ENCODE measurements at places on chromosomes 13 and 19. TPM values are rescaled to one million over a fixed set of nuclear protein-coding genes. Genes with fewer than 3 reads are reported as not detected.

DNA sequence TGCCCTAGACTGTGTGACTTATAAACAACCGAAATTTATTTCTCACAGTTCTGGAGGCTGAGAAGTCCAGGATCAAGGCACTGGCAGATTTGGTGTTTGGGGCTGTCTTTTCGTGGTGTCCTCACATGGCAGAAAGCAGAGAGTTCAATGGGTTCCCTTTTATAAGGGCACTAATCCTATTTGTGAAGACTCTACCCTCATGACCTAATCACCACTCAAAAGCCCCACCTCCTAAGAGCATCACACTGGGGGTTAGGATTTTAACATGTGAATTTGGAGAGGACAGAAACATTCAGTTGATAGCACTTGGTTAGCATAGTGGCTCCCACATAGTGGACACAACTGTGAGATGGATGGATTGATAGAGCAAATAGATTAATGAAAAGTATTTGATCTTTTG, 21.5 kb upstream of the GPR18 start:
- peak; percentile 53 for DNase-seq

DNA sequence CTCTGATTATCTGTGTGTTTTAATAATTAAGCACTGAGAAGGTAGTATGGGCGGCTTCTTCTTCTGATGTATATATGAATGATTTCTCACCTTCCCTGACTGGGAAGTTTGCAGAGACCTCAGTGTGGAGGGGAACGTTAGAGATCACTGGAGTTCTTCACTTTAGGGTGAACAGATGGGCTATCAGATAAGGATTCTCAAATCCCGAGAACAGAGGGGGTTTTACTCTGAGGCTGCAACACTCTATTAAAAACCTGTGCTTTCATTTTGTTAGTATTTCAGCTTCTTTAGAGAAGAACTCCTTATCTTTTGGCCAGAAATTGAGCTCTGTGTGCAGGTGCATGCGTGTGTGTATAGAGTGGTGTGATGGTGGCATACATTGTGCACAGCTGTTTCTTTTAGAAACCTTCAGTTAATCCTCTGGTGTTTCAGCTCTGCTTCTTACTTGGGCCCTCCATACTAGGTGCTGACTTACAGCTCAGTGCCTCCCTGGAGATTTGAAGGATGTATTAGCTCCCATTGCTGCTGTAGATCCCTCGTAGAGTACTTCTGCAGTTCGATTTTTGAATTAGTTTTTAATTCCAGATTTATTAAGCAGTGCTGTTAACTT, 45.3 kb upstream of the PCDH9 start:
- no peak for DNase-seq

GRCh38 chr13:35499196-35499662, 22.7 kb upstream of the MAB21L1 start:
- no peak for DNase-seq

- DNase-seq: no peak
Measured at GRCh38 chr13:63128716-63129115, 1713.1 kb upstream of the PCDH20 start.

GRCh38 chr19:11446652-11447301, 11.3 kb downstream of the PRKCSH start:
- DNase-seq: peak; percentile 22

- peak; percentile 74 for DNase-seq
Measured at GRCh38 chr13:51844862-51845573, at the start of gene TMEM272. Gene TMEM272 (minus strand): TSS chr13:51845177. CDS start chr13:51838530, 6,647 bp downstream.

- no peak for DNase-seq
Measured at GRCh38 chr13:63307228-63307627, 1891.6 kb upstream of the PCDH20 start.

DNA sequence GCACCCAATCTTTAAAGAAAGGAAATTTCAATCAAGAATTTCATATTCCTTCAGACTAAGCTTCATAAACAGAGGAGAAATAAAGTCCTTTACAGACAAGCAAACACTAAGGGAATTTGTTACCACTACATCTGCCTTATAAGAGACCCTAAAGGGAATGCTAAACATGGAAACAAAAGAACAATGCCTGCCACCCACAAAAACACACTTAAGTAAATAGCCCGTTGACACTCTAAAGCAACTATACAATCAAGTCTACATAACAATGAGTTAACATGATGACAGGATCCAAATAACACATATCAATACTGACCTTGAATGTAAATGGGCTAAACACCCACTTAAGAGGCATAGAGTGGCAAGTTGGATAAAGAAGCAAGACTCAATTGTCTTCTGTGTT, 1056.9 kb upstream of the ATXN8OS start:
- no peak for DNase-seq

GRCh38 chr19:35043906-35044305, 2.4 kb downstream of the HPN start:
- DNase-seq: no peak

- DNase-seq: no peak
Measured at GRCh38 chr13:38897521-38897920, 93.1 kb downstream of the STOML3 start.

DNA sequence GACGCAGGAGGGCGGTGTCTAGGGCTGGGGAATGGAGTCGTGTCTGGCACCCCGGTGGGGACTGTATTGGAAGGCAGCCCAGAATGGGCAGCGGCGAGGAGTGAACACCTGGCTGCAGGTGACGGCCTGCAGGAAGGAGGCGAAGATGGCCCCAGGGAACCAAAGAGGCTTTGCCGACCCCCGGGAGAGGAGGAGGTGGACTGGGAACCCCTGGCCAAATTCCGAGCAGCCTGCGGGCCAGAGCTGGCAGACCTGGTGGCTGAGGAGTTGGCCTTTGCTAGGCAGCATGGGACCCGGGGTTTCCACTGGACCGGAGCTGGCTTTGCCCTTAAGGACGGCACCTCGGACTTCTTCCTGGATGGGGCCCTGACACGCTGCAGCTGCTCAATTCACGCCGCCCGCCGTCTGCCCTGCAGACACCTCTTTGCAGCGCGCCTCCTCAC, 25.9 kb downstream of the ZSWIM9 start:
- DNase-seq: no peak

GRCh38 chr19:3801412-3802096, 15.4 kb upstream of the MATK start:
- DNase-seq: no peak

DNA sequence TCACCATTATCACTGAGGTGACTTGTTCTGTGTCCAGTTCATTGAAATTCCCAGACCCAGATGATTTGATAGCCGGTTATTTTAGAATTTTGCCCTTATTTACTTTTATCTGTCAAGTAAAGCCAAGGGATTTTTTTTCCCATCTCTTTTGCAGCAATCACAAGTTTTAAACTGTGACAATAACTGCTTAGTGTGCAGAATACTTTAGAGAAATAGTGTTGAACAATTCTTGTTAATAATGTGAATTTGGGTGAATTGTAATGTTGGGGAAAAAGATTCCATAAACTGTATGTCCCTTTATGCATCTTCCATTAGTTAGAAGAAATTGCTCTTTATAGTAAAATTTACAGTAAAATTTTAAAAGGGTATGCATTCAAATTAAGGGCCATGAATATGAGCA, 79.5 kb downstream of the SLITRK6 start:
- DNase-seq: no peak

- DNase-seq: no peak
Measured at GRCh38 chr13:74132152-74132775, 1.9 kb downstream of the KLF12 start.

DNA sequence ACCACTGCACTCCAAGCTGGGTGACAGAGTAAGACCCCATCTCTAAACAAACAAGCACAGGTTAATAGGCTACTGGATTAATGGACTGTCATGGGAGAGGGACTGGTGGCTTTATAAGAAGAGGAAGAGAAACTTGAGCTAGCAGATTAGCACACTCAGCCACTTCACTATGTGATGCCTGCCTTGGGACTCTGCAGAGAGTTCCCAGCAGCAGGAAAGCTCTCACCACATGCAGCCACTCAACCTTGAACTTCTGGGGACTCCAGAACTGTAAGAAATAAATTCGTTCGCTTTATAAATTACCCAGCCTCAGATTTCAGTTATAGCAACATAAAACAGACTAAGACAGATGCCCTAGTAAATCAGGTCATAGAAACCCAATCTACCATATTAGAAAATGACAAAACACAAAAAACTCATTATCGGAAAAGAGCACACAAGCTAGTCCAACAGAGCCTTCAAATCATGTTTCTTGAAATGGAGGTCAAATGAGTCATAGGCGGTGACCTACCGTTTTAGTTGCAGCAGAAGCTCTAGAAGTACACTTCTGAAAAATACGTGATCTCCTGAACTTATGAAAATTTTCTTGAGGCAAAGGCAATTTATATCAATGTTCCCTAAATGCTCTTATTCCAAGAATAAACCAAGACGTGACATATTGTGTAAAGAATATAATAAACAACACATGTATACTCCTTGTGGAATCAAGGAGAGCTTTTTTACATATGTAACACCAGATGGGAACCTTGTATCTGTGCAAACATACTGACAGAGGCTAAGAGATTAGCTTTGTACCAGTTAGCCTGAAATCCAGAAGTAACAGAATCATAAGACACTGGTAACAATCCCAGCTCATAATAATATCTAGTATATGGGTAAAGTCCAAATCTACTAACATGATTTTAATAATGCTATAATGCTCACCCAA, 340.9 kb upstream of the SGCG start:
- no peak for DNase-seq

DNA sequence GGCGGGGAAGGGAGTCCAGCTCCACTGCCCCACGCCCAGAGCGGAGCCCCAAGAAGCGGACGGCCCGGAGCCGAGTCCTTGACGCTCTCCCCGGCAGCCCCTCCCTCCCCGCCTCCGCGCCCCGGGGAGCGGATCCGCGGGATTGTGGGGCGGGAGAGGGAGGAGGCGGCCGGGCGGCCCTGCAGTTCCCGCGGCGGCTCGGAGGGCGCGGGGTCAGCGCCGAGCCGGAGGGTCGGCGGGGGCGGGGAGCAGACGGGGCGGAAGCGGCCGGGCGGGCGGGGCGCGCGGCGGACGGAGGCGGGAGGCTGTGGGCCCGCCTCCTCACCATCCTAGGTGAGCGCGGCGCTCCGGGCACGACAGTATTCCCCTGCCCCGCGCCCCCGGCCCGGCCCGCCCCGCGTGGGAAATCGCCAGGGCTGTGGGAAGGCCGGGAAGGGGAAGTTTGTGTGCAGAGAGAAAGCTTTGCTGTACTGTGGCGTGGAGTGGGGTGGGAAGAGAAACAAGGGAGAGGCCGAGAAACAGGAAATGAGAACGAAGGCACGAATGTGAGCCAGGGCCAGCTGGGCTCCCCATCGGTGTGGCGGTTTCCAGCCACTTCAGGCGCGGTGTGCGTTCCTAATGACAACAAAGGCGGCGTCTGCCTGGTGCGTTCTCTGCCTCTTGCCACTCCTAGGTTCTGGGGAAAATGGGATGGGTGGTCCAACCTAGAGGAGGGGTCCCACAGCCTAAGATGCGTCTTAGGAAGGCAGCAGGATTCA, 1.3 kb upstream of the KLF12 start:
- DNase-seq: peak; percentile 67

DNA sequence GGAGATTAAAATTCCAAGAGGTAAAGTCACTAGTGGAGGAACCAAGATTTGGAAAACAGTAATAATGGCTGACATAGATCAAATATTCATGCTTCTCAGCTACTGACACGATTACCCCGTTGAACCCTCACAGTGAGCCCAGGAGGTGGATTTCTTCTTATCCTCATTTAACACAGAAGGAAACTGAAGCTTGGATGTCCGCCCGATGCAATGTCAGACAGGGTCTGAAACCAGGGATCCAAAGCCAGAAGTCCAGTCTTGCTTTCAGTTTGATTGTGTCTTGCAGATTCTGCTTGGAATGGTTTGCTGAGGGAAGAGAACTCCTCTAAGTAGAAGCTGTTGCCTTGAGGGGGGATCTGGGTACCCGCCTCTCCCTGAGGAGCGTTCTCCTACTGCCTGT, 404.7 kb downstream of the KCNRG start:
- DNase-seq: no peak

GRCh38 chr13:103908911-103909310, 842.7 kb upstream of the SLC10A2 start:
- no peak for DNase-seq

GRCh38 chr13:37453246-37453645, 145.3 kb downstream of the POSTN start:
- no peak for DNase-seq

GRCh38 chr19:484494-484893, 11.8 kb upstream of the MADCAM1 start:
- DNase-seq: no peak

DNA sequence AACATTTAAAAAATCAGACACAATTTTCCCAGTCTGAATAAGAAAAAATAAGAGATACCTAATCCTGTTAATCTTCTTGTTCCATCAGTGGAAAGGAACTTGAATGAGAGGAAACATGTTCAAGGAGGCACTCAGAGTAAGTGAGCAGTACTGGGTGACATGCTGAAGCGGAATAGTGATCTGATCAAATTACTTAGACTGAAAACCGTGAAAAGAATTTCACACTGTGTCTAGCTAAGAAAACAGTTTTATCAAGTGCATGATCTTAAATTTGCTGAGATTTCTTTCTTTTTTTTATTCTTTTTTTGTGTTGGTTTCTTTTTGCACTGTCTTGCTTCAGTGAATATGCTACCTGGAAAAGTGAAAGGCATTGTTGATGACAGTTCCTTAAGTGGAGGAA, 249.5 kb upstream of the SLC10A2 start:
- no peak for DNase-seq

DNA sequence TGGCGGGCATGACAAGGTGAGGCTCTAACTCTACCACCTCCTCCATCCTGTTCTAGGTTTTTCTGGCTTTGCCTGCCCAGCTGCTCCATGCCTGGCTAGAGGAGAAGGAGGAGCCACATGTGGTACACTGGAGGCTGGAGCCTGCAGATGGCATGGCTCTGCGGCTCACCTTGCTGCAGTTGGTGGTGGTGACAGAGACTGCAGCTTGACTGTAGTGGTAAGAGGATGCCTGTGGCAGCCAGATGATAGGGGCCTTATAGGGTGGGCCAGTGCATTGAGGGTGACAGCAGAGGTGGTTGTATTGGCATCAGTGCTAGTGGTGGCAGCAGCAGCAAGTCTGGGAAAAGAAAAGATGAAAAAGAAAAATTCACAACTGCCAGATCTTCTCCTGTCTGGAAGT, 146.2 kb downstream of the TNFRSF19 start:
- DNase-seq: no peak

DNA sequence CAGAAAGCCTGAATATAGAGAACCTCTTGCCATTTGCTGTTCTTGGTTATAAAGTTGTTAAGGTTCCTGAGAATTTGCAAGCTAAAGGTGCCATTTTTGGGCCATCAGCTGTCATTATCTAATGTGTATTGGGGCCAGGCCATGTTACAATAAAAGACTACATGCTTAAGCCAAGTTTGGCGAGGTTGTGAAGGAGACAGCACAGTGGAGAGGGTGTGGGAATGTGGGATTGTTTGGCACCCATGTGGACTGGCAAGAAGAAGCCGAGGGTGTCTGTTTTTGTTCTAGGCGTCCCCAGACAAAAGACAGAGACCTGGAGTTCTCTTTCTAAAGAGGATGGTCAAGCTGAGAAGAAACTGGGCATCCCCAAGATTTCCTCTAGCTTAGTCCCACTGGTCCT, 64.7 kb downstream of the ZNF44 start:
- DNase-seq: no peak

Gene ZNF729
- total RNA-seq: not detected

Gene CGB8
- 0.61 TPM for total RNA-seq

Gene DPF1
- 10.5 TPM for total RNA-seq

Gene SELENOV
- total RNA-seq: not detected

Gene KANK2
- 278 TPM for total RNA-seq

Gene RGS9BP
- total RNA-seq: not detected

Gene TRPM4
- 6.8 TPM for total RNA-seq

Gene SSC5D
- not detected for total RNA-seq

Gene C13orf42
- total RNA-seq: not detected

Gene ZNF700
- total RNA-seq: 10.7 TPM

Gene SLITRK5
- not detected for total RNA-seq

Gene SLC10A2
- total RNA-seq: not detected

Gene PSG7
- not detected for total RNA-seq

Gene OR7C1
- not detected for total RNA-seq

Gene ASPDH
- not detected for total RNA-seq
